ENCODE measurements at places on chromosomes 5 and 9. TPM values are rescaled to one million over a fixed set of nuclear protein-coding genes. Genes with fewer than 3 reads are reported as not detected.

The PCDHB11 gene
- total RNA-seq, result not detected

The ADAMTS13 gene
- 6.0 TPM for total RNA-seq

The PCDHGC5 gene
- 8.1 TPM for total RNA-seq

The WDR31 gene
- total RNA-seq, result 4.0 TPM

The NUTM2G gene
- total RNA-seq, result not detected

The ENTR1 gene
- total RNA-seq, result 37.7 TPM

The CMYA5 gene
- total RNA-seq, result 11.2 TPM

The LPCAT1 gene
- 61.4 TPM for total RNA-seq

The CDH6 gene
- total RNA-seq, result 77.2 TPM

The PCSK1 gene
- 0.15 TPM for total RNA-seq

The CCIN gene
- 1.7 TPM for total RNA-seq

The ABLIM3 gene
- 23.1 TPM for total RNA-seq

The PLCXD3 gene
- total RNA-seq, result under 0.01 TPM

The CDKN2B gene
- 42.2 TPM for total RNA-seq

All from smooth muscle cell of trachea (primary cell).